ENCODE measurements at places on chromosomes 2 and 18. TPM values are rescaled to one million over a fixed set of nuclear protein-coding genes. Genes with fewer than 3 reads are reported as not detected.

CD207 gene
- not detected for total RNA-seq

SESTD1 gene
- total RNA-seq, result 99.7 TPM

ERICH2 gene
- total RNA-seq, result not detected

TRIM54 gene
- not detected for total RNA-seq

GKN1 gene
- not detected for total RNA-seq

TMEM247 gene
- not detected for total RNA-seq

FBXO41 gene
- 3.7 TPM for total RNA-seq

ANKRD62 gene
- total RNA-seq, result not detected

NEMP2 gene
- 9.8 TPM for total RNA-seq

ATF2 gene
- total RNA-seq, result 77.8 TPM

NT5C1B gene
- not detected for total RNA-seq

SLC38A11 gene
- not detected for total RNA-seq

SPOPL gene
- 15.9 TPM for total RNA-seq

LIMS3 gene
- total RNA-seq, result 1.2 TPM

NEURL3 gene
- total RNA-seq, result not detected

Data from neural crest cell (in vitro differentiated cells).